ENCODE measurements at places on chromosomes 12 and 14.
A peak's percentile ranks its signal among the peaks of the same experiment; 100 is the strongest.

- DNase-seq: peak; percentile 71
These were observed 182.0 kb upstream of the DCN start for GRCh38 chr12:91364471-91365184.

GRCh38 chr12:107817250-107817649 is 42.7 kb downstream of the ASCL4 start:
- no peak for DNase-seq

- DNase-seq: peak; percentile 64
These were observed 7.4 kb upstream of the GLRX5 start for GRCh38 chr14:95527387-95528002.

DNA sequence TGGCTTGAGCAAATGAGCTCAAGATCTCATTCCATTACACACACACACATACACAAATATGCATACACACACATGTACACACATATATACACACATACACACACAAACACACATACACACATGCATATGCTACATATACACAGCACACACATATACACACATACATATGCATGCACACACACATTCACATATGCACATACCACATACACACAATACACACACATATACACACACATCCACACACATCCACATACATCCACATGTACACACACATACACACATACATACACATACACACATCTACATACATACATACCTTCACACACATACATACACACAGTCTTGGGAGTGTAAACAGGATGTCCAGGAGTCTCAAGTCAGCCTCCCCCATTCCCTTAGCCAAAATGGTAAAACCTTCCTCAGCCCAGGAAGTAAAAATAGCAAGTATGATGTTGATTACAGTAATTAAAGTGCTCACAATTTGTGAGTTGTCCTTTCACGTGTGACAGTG is 12.8 kb downstream of the HHIPL1 start:
- DNase-seq: no peak

GRCh38 chr12:123059500-123059899 is 79.0 kb downstream of the ARL6IP4 start:
- no peak for DNase-seq

DNA sequence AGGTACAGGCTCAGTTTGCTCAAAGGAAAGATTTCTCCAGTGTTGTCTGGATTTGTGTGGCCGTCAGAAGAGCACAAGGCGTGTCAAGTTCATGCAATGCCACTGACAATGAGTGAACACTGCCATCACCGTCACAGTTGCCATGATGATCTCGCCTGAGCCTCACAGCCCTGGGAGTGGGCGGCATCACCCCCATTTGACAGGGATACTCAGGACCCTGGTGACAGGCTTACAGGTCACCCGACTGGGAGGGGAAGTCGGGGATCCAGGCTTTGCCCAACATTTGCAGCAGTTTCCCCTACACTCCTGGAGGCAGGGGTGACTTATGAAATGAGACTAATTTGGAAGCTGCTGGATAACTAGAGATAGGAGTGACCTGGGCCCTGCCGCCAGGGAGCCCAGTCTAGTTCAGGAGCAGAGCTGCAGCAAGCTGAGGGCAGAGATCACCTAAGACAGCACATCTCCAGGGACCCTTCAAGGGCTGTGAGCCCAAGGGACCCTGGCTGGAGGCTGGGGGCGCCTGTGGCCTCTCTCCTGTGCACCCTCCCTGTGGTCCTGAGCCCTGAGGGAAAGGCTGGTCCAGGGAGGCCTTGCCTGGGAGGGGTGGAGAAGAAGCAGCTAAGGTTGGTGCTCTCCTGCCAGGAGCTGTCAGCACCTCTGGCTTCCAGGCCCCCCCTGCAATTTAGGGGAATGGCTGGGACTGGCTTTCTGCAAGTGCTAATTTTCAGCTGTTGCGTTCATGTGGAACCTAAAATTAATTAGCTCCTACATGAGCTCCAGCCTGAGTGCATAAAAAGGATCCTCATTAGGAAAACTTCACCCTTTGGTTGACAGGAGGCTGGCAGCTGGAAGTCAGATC is 32.4 kb upstream of the BEGAIN start:
- DNase-seq: no peak

GRCh38 chr14:30296931-30297405 is 262.0 kb upstream of the G2E3 start:
- no peak for DNase-seq

GRCh38 chr12:69225251-69225910 is 14.0 kb upstream of the CPSF6 start:
- no peak for DNase-seq

DNA sequence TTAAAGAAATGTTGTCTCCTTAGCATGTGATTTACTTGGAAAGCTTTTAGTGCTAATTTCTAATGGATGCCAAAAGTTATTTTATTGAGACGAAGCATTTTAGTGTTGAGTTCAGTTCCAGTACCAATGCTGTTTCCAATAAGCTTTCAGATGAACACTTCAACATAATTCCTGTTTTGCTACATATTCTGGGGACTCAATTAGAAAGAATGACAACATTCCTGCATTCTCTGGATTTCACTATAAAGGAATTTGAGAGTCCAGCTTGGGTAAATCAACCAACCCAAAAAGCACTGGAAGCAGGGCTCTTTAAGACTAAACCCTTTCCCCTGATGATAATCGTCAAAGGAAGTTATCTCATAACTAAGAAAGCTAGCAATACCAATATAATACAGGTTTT is 353.0 kb upstream of the TMTC1 start:
- peak; percentile 10 for DNase-seq

GRCh38 chr12:99157946-99158345 is 489.6 kb upstream of the GARIN6 start:
- no peak for DNase-seq
